Stimulated activated CD4-positive, alpha-beta T cell treated with anti-CD3 and anti-CD28 coated beads, Interleukin-2, amount 100 ng/mL, for 48 hours (primary cell): ENCODE measurements at places on chromosomes 13 and 19.

DNA sequence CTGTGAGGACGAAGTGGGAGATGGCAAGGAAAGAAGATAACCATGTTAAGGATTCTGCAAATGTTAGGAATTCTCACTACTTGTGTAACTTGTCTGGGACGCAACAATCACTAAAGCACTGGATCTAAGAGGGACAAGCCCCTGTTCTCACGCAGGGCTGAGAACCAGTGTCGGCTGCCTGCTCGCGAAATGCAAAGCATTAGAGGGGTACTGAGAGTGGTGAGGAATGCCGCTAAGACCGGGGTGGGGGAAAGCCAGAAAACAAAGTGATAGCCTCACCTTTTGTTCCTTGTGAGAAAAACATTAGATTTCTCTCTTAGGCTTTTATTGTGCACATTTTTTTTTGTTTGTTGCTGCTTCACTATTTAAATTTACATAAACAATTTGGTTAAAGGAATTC, 241.9 kb downstream of the ABCC4 start:
- no peak for DNase-seq

DNA sequence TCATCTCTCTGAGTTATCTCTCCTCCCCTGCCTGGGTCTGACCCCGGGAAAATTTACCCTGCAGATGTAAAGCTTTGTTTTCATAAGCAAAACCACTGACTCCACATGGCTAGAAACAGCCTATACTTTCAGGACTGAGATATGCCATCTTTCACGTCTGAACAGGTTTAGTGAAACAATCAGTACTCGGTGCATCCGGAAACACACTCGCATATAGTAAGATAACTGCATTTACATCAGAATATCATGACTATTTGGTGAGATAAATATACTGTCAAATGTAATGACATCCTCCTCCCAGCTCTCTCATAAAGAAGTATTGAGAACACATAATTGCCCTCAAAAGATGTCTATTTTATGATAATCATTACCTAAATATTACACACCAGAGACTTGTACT, 172.8 kb downstream of the EFNB2 start:
- DNase-seq = no peak

DNA sequence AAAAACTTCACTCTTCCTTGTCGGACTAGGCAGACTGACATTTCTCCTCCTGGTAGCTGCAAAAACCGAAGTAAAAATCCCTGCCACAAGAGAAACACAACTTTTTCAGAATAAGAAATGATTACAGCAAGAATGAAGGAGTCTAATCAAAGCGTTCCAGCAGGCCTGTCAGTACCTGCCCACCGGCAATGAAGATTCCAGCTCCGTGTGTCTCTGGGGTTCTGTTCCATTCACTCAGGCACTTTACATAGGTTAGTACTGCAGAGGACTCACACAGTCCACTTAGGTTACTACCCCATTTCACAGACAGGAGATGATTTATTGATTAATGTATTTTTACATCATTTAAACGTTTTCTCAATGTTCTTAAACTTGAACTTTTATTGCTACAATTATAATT, 275.5 kb downstream of the NHLRC3 start:
- DNase-seq = no peak

- DNase-seq = no peak
These were observed 1043.4 kb downstream of the DIAPH3 start for GRCh38 chr13:59120297-59120843.

GRCh38 chr19:581399-582111, 8.1 kb upstream of the HCN2 start:
- DNase-seq = no peak

DNA sequence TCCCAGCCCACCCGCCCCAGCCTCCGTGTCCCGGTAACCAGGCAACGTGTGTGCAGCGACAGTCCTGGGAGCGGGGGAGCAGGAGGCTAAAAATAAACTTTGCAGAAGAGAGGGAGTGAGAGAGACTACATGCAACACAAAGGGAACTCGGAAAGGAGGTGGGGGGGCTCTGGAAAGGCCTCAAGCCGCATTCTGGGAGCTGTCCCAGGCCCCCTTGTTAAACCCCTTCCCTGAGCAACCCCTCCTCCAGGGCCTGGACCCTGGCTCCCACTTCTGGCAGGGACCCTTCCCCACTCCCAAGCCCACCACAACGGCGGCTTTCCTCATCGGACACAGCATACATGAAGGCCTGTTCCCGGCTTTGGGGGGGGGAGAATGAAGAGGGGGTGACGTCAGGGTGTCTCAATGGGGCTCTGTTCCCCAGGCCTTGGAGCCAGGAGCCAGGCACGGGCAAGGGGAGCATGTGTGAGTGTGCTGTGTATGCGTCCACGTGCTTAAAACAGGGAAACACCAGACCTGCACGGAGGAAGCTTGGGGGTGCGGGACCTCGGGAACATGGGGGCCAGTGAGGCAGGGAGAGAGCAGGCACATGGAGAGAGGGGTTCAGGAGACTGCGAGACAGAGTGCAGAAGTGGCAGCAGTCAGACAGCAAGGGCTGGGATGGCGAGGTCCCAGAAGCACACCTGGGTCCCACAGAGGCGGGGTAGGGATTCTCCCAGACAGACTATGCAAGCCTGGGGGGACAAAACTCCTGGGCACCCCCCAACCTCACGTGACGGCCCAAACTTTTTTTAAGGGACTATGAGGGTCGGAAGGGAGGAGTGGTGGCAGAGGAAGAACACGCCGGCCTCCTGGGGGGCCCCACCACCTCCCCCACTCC, 2.3 kb downstream of the ERF start:
- DNase-seq = no peak

DNA sequence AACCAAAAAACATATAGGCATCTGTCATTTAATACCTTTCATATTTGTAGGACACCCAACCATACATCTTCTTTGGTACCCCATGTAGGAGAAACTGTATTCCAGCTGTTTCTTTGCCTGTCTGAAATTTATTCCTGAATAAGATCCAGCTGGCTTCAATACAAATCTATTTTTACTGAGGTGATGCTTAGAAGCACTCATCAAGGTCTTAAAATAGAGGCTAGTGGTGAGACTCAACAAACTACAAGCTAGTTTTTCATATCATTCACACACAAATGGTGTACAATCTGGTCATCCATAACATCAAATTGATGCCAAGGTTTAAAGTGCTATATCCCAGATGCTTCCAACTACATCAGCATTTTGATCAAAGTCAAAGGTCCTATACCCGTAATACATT, 1071.3 kb upstream of the MIR17HG start:
- DNase-seq = no peak

GRCh38 chr19:17246681-17247425, 1.1 kb upstream of the NR2F6 start:
- no peak for DNase-seq

DNA sequence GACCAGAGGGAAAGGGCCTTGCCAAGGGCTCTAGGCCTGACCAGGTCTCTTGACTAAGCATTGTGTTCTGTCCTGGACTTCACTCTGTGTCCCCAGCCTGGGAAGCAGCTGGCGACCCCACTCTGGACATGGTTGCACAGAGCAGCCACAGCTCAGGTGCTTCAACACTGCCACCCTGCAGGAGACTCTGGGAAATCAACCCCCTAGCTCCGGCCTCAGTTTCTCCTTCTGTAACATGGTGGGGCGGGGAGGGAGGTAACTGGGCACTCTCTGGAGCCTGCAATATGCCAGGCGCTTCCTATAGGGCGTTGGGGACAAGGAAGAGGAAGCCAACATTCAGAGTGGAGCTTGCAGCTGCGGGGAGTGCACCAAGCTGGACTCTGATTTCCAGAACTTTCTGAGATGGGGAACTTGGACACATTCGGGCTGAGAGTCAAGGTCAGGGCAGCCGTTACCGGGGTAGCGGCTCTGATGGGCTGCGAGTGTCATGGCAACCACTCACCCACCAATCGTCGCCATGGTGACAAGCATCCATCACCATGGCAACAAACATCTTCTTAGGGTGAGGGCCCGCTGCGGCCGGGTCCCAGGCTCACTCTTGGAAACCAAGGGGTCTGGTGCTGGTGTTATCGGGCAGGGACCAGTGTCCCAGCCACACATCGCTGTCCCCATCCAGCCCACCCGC, 12.8 kb downstream of the F2RL3 start:
- DNase-seq = no peak

DNA sequence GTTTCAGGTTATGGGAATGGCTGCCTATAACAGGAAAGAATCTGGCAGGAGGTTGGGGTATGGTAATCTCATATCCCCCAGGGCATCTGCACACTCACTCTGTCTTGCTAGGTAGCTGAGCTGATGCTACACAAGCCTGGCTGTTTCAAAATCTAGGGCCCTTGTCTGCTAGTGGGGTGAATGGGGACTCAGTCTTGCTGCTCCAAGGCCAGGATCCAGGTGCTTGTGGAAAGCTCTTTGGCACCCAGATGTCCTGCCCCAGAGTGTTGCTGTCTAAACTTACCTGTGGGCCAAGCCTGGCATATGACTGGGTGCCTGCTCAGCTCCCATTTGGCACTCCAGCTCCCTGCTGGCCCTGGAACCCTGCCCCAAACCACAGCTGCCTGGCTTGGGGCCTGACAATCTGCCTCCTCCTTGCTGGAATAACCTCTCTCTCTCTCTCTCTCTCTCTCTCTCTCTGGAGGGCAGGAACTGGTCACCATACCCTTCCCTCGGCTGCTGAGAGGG, 158.1 kb upstream of the TSC22D1 start:
- DNase-seq = no peak

DNA sequence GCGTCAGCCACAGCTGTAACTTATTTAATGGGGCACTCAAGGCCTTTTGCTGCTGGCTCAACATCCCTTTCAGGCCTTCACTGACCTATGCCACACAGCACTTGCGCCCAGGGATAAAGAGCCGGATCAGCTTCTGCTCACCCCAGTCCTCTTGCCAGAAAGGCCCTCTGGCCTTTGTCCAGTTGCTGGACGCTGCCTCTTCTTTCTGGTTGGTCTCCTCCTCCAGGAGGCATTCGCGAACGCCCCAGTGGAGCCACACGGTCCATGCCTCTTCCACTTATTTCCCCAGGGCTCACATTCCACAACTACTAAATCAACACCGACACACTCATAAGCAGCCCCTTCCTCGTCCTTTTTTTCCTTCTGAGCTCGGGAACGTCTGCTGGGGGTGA, 3.7 kb upstream of the ZNF329 start:
- DNase-seq = no peak

DNA sequence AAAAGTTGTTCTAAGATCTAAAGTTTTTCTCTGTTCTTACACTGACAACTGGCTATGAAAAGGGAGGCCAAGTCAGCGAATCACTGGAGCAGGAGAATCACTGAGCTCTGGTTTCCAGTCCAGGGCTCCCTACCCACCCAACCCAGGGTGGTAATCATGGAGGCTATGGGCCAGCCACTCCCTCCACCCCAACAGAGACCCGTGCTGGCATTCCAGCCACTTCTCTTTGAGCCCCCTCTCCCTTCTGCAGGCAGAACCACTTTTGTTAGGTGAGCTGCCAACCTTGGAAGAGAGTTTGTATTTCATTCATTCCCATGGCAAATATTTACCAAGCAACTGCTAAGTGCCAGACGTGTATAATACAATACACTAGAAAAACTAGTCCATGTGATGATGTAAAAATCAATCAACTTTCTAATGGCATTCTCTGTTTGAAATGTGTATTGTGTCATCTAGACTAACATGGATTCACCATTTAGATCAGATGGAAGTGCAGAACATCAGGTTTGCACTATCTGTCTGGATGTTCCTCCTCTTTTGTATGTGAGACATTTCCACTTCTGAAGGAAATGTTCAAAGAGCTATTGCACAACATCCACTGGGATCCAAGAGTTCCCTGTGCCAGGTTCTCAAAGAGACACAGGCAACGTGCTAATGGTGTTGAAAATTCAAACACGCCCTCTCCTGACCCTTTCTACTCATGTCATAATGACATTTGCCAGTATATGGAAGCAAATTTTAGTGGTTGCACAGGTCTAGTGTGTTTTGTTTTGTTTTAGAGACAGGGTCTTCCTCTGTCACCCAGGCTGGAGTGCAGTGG, 5.3 kb downstream of the MLNR start:
- no peak for DNase-seq

- DNase-seq = no peak
These were observed 79.5 kb downstream of the KLF5 start for GRCh38 chr13:73138276-73138637.

DNA sequence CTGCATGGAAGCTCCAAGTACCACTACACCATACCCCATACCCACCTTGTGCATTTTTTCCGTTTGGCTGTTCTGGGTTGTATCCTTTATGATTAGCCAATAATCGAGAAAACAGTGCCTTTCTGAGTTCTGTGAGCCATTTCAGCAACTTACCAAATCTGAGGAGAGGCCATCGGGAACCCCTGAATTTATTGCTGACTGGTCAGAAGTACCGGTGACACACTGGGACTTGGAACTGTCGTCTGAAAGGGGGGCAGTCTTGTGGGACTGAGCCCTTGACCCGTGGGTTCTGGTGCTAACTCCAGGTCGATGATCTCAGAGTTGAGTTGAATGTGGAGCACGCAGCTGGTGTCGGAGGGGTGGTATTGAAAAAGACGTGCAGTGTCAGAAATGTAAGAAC, 15.0 kb downstream of the UPF3A start:
- DNase-seq = no peak

GRCh38 chr13:46726347-46726746, 70.6 kb downstream of the ESD start:
- DNase-seq = no peak

GRCh38 chr19:2372076-2372612, 12.1 kb downstream of the TMPRSS9 start:
- DNase-seq = no peak

- no peak for DNase-seq
These were observed 64.3 kb downstream of the SPRY2 start for GRCh38 chr13:80276371-80277289.

DNA sequence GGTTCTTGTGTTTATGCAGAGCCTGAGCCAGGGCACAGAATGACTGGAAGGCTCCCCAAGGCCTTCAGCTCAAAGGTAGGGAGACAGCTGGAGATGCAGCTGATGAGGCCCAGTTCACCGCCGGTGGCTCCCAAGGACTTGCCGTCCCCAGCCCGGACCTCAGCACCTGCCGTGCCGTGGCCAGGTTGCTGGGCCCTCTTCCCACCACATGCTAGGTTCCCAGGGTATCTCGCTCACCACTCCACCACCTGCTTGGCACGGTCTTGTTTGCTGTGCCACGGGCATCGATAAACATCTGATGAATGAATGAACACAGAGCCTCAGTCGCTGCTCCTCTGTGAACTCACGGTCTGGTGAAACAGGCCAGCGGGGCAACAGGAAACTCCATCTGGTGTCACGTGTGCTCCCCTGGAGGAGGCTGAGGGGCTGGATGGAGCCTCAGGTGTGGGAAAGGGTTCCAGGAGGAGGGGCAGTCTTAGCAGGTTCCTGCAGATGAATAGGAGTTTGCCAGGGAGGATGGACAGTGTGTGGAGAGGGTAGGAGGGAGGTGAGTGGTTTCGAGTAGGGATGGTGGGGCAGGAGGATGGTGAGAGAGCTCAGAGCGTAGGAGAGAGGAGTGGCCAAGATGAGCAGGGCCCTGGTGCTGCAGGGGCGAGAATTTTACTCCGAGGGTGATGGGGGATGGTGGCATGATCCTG, 3.6 kb upstream of the KLK14 start:
- no peak for DNase-seq

GRCh38 chr19:890831-891230, 2.2 kb downstream of the MED16 start:
- DNase-seq = no peak

- no peak for DNase-seq
These were observed 610.6 kb upstream of the ATXN8OS start for GRCh38 chr13:69496981-69497380.

GRCh38 chr13:94339116-94339687, 140.3 kb downstream of the DCT start:
- DNase-seq = no peak
